ENCODE measurements at places on chromosomes 2 and 18.

DNA sequence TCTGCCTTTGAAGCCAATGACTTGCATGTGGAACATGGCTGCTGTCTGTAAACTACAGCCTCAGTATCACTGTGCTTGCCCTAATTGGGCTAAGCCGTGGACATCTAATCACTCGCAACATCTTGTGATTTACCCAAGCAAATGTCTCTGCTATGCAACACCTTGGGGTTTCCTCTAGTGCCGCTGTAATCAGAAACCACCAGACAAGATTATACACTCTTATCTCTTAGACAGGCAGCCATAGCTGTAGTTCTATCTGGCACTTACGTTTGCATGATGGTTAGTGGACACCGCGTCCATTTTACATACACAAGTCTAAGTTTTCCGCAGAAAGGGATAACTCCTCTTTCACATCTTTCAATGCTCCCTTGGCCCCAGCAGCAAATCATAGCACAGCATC, 204.3 kb upstream of the CCDC68 start:
- no peak for DNase-seq

DNA sequence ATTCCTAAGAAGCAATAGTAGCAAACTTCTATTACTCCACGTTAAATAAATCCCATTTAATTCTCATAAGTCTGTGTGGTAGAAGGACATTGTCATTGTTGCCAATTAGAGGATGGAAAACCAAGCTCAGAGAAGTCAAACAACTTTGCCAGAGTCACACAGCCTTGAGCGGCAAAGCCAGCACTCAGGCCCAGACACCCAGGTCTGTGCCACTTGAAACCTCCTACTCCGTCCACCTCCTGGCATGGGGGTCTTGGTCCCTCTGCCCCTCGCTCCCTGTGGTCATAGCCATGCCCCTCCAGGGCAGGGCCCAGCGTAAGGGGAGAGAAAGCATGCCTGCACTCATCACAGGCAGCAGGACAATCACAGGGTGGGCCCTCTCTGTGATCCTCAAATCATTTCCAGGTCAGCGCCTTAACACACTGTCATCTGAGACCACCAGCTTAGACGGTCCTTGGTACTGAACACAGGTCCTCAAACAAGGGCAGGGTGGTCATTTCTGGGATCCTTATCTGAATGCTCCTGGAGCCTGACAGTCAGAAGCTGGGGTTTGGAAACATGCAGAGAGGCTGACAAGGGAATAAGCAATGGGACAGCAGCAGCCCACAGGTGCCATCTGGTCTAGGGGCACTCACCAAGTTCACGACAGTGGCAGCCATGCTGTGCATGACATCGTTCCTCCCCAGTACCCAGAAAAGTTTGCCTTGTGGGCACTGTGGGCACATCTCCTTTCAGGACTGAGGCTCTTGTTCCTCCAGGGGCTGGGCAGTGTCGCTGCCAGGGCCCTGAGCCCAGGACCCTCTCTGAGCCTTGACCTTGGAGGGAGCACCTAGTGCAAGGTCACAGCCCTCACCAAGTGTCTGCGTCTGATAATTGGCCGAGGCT, 38.2 kb downstream of the FAM178B start:
- DNase-seq = no peak

GRCh38 chr2:216557820-216558219, 59.2 kb downstream of the RPL37A start:
- DNase-seq = no peak

DNA sequence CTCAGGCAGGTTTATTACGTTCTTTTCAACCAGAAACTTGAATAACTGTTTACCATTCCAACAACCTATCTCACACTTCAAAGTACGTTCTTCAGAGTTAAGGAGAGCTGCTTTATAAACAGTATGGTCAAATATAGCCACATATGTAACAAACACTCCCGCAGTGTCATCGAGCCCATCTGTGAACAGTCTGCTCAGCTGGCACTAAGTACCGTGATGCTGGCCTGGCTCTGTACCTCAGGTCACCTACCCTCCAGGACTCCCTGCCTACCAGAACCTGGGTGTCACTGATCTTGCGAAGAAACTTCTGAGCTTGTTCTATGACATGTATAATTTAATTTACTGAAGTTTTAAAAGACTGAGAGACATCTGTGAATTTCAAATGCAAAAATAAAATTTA, 71.4 kb downstream of the SEPTIN10 start:
- no peak for DNase-seq

DNA sequence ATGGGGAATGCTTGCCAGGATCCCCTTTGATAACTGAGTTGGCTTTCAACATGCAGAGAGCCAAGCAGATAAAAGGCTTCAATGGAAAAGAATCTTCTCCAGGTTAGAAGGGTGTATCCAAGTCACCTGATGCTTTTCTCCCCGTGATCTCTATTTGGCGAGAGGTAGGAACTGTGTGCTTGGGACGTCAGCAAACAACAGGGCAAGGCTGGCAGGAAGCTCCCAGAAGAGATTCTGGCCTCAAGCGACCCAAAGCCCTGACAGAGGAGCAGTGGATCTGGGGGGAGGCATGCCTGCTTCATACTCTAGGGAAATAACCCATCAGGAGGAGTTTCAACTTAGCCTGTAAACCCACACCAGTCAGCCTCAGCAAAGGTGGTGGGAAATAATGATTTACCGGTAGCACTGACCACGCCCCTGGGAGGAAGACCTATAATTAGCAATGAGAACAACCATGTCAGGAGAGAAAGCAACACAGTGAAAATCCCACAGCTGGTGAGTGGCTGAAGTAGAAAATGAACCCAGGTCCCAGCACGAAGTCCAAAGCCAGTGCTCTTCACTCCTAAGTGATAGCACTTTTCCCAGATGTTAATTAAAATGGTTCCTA, 76.3 kb upstream of the SEC11C start:
- DNase-seq = no peak

GRCh38 chr2:231475965-231476364, 11.7 kb upstream of the NCL start:
- DNase-seq = no peak

GRCh38 chr2:1088192-1088860, 137.7 kb downstream of the SNTG2 start:
- no peak for DNase-seq

DNA sequence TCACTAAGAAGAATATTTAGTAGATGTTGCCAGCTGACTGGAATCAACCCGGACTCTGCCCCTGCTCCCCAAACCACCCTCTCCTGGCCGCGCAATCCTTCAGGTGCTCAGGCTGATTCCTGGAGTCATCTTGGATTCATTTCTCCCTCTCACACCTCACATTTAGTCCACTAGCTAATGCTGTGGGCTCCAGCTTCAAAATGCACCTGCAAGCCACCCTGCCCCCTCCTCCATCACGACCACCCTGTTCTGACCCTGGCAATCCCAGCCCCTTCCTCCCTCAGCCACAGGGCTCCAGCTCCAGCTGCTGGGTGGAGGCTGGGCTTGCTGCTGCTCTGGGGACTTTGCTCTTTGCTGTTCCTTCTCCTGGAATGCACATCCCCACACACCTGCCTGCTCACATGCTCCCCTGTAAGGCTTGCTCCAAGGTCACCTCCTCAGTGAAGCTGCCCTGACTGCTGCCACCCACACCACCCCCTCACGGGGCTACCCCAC, 61.3 kb upstream of the SH3RF3 start:
- DNase-seq = no peak

DNA sequence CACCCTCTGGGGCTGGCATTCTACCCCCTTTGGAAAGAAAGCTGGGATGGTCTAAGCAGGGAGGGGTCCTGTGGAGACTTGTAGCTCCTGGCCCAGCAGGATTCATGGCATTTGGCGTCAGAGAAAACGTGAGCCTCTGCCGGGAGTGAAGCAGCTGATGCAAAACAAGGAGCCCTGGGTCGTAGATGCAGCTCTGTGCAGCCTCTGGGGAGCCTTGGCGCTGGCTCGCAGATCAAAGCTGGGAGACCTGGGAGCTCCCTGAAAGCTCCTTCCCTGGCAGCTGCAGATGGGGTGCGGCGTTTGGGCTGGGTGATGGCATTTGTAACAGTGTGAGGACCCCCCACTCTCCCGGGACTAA, 148.3 kb downstream of the KLHL29 start:
- no peak for DNase-seq

DNA sequence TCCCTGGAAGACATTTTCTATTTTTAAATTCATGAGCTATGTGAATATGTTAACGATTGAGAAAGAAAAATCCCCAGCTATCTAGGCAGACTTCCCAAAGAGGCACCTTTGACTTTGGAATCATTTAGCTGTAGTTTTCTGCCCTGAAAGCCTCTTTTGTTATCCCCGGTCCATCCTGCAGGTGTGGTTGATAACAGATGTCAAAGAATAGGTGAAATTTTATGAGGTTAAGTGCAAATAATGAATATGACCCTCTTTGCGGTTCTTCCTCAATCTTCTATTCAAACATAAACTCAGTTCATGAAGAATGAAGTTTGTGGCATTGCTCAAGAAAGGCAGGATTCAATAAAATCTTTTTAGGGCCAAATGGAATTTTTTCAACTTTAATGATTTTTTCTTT, 51.6 kb upstream of the ATP8B1 start:
- no peak for DNase-seq

- DNase-seq = peak; percentile 57
Measured at GRCh38 chr18:2905854-2906703, 59.3 kb downstream of the EMILIN2 start.

DNA sequence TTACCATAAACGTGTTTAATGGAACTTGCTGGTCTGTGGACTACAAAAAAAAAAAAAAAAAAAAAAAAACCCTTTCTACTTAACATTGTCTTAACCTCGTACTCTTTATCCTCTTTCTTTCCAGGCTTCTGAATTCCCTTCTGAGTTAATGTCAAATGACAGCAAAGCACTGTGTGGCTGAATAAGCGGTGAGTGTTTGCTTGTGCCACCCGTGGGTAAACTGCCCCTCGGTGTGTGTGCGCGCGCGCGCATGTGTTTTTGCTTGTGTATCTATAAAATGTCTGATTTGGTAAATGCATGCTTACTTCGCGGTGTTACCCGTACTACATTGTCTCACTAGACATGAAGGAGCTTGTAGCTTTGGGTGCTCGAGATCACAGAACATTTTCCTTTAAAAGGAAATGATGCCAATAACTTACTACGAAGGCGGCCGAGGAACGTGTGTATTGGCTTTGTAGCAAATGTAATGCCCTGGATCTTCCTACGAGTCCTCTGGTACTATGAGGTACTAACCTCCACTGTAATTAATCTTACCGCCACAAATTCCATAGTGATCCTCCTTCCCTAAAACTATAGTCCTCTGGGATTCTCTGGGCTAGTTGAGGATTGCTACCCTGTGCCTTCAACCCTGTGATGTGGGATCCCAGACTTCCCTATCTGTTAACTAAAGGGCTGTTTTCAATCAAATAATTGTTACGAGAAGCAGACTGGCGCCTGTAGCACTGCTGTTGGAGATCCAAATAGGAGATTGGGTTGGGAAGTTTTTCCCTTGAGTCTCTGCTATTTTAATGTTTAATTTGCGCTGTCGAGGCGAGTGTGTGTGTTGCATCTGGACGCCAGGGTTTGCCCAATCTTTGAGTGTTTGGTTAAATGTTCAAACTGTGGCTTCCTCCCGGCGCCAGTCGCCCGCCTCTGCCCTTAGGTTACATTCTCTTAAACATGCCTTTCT, 1.1 kb downstream of the ID2 start:
- DNase-seq = peak; percentile 70

- DNase-seq = peak; percentile 64
Measured at GRCh38 chr2:71925268-71926088, 222.2 kb downstream of the CYP26B1 start.

DNA sequence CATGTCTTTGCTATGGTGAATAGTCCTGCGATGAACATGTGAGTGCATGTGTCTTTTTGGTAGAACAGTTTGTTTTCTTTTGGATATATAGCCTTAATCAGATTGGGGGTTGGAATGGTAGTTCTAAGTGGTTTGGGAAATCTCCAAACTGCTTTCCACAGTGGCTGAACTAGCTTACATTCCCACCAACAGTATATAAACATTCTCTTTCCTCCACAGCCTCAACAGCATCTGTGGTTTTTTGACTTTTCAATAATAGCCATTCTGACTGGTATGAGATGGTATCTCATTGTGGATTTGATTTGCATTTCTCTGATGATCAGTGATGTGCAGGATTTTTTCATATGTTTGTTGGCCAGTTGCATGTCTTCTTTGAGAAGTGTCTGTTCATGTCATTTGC, 112.2 kb upstream of the SESTD1 start:
- peak; percentile 45 for DNase-seq

DNA sequence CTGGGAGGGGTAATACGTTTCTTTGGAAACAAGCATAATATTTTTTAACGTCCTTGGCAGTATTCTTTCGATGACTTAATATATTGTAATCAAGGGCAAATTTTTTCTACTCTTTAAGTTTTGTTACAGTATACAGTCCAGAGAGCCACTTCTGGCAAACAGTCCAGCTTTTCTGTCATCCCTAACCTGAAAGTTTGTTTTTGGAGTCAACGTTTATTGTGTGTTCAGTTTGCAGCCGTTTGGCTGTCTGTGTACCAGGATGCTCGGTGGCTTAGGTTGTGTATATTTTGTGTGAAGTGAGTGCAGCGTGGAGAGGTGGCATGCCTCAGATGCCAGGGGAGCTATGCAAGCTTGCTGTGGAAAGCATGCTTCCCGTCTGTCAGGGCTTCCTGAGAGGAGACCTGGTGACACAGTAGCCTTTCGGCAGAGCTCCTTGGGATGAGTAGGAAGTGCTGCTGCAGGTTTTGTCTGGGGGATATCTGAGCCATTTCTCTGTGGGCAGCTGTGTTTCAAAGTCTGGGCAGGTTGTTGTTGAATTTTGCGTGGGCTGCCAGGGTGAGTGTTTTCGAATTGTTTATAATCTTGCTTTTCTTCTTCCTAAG, 14.7 kb downstream of the MAP3K20 start:
- peak; percentile 40 for DNase-seq

- DNase-seq = no peak
Measured at GRCh38 chr2:241469746-241470145, 38.6 kb downstream of the STK25 start.

DNA sequence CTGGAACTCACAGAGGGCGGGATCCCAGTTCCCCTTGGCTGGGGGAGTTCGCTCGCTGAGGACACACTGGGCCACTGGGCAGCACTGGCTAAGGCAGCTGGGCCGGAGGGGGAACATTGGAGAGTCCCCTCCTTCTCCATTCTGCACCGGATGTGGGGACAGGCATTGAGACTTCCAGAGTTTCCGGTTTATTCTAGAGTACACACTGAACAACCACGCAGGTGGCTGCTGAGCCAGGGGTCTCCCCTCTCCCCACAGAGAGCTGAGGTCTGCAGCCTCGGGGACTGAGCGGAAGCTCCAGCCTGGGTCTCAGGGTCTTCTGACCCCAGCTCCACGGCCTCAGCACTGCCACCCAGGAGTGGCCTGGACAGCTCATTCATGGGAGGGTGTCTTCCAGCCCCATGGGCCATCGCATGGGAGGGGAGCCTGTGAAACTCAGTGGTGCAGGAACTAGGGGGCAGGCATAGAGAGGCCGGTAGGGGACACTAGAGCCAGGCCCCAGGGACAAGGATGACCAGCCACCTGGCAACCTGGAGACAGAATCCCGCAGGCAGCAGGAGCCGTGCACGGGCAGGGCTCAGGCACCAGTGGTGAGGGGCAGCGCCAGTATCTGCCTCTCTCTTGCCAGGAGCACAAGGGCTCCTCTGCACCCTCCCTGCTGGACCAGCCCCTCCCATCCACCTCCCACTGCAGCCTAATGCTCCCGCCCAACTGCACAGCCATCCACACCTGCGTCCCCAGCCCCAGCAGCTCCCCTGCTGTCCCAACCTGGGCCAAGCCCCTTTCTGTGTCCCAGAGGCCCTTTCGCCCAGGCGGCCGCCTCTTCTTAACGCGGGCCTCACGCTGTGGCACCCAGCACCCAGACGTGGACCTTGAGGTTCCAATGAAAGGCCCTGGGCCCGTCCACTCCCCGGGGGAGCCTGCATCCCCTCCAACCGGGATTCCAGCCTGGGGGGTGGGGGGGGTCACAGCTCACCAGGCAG, 45.1 kb upstream of the GPC1 start:
- DNase-seq = no peak

All from fibroblast of skin of right quadriceps (primary cell).